Epithelial cell of prostate (primary cell): ENCODE measurements at places on chromosomes 12 and 14.

GRCh38 chr14:100786131-100786530 lies 39.8 kb upstream of the MEG3 start:
- DNase-seq, result no peak

DNA sequence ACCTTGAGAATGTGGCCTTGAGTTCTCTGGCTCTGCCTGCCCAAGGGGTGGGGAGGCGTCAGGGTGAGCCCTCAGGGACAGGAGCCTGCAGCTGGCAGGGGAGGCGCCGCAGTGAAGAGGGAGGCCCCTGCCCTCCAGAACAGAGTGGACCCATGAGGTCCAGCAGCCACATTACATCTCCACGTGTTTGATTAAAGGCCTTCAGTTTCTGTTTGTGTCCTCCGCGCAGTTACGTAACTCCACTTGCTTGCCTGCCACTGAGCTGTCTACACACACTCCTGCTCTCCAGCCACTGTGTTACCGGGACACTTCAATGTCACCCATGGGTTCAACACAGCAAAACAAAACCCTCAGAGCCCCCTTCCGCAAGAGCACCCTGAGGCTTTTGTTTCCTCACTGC lies 70.4 kb downstream of the CHGA start:
- no peak for DNase-seq

- DNase-seq, result no peak
These were observed 17.3 kb upstream of the CKAP4 start for GRCh38 chr12:106265116-106265515.

DNA sequence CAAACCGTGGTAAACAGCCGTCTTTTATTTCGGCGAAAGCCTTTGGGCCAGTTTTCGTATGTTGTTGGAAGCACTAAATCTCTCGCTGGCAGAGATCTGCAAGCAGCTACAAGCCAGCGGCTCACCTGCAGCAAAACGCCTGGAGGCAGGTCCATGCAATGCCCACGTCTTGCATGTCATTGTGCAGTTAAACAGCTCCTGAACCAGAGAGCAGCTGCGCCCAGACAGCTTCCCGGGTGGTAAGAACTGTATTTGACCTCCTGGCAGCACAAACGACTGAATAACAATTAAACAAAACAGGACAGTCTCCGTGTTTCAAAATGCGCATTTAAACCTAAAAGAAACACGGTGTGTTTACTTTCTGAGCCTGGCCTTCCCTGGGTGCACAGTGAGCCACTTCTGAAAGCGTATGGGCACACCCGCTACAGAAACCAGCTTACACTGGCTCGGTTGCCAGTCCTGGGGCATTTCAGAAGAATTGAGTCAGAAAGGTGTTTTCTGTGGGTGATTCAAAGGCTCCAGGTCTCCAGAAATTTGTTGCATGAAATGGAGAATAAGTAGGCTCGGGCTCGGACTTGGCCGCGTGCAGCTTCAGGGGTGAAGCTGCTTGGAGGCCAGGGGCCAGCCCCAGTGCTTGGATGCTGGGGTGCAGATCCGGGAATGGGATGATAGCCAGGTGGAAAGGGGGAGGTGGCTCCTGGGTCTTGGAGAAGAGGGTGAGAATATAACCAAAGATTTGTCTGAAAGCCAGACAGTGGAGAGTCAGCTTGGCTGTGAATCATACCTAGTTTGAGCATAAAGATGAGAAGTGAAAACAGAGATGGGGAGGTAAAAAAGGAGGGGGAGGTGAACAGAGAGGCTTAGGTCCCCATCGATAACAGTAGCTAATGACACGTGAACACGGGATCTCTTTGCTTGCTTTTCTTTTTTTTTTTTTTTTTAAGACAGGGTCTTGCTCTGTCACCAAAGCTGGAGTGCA lies 24.9 kb upstream of the FZD10 start:
- peak; percentile 56 for DNase-seq

- DNase-seq, result no peak
These were observed 20.9 kb downstream of the HIP1R start for GRCh38 chr12:122855928-122856831.

GRCh38 chr14:24329073-24329663 lies 5.7 kb downstream of the ADCY4 start:
- no peak for DNase-seq

GRCh38 chr14:89178800-89179535 lies 238.1 kb downstream of the FOXN3 start:
- DNase-seq, result no peak

GRCh38 chr14:104579507-104579906 lies at the start of gene C14orf180:
Gene C14orf180 (plus strand): TSS chr14:104579764. CDS start chr14:104586431, 6,667 bp downstream.
- DNase-seq, result no peak

DNA sequence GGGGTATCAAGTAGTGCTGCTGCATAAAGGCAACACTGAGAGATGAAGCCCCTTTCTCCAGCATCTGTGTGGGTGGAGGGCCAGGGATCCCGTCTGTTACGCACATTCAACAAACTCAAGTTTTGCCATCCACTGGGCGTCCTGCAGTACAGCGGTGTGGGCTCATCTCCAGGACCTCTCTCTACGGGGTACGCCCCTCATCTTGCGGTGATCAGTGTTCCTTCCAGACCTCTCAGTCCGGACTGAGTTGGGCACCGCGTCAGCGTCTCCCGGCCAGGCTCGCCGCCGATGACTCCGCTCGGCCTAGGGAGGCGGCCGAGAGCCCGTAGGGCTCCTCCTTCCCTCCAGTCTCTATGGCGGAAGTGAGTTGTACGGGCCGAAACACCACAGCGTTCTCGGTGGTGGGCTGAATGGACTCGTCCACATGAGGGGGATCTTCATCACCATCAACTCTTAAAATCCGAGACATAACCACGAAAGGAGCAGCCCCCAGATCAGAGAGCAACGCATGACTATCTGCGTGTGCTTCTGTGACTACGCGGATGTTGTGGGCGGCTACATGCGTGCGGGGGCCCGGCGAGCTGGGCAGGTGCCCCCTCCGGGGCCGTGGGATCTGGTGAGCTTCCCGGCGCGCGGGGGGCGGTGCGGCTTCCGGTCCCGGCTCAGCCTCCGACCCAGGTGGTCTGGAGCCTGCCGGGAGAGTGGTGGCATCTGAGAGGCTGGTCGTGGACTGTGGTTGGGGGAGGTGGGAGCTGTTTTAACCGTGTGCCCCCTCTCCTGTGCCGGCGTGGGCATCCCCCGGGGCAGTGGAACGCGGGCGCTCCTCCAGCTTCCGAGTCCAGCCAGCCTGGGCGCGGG lies at the start of gene ATG101:
Gene ATG101, plus strand, starts transcription at position 652 of the 858 bp plus-strand sequence. CDS start 3,673 bp downstream, outside the sequence.
- peak; percentile 73 for DNase-seq

GRCh38 chr12:8554451-8555195 lies 13.9 kb upstream of the CLEC4E start:
- peak; percentile 31 for DNase-seq

DNA sequence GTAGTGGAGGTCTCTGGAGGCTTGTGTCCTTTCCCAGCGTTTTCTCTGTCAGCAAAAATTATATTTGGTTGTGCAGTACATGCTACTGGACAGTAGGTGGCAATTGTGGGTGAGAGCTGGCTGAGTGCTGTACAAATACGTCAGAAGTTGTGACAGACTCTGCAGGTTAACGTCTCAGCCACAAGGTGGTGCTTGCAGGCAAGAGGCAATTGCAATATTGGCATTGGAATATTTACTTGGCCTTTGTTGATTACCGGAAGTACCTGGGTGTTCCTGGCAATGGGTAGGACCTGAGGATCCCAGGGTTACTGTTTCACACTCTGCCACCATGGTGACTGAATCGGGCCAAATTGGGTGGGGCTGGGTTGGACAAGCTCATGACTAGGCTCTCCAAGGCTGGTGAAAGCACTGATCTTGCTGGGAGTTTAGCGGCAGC lies 333.9 kb upstream of the LMO3 start:
- peak; percentile 64 for DNase-seq

GRCh38 chr12:103698752-103699560 lies 111.9 kb downstream of the STAB2 start:
- no peak for DNase-seq

DNA sequence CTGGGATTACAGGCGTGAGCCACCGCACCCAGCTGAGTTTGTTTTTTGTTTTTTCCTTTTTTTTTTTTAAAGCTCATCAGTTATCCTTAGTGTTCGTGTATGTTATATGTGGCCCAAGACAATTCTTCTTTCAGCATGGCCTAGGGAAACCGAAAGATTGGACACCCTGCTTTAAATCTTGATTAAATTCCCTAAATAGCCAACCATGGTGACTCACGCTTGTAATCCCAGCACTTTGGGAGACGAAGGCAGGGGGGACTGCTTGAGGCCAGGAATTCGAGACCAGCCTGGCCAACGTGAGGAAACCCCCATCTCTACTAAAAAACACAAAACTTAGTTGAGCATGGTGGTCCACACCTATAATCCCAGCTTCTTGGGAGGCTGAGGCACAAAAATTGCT lies 131.1 kb downstream of the MED13L start:
- no peak for DNase-seq

DNA sequence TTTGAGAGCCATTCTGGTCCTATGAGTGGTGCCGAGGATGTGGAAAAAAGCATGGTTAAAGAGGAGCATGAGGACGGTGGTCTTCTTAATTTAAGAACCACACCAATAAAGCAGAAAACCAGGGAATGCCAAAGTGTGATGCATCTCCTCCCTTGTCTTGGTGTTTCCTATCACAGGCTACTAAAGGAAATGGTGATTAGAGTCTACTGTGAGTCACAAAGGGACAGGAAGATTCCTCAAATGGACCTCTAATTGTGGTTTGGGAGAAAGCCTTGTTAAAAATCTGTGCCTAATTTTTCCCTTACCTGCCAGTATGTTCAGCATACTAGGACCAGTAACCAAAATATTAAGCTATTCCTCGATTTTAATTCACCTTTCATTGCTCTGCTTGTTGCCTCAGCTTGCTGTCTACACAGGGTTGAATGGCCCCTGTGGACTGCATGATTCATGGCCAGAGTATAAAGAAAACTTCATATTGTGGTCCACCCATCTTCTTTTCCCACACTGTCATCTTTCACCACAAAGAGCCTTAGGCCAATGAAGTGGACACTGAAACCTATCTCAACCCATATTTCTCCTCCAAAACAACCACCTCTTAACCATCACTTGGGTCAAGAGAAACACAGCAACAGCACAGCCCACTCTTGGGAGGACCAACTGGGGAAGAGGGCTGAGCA lies 38.8 kb downstream of the DIO2 start:
- no peak for DNase-seq

DNA sequence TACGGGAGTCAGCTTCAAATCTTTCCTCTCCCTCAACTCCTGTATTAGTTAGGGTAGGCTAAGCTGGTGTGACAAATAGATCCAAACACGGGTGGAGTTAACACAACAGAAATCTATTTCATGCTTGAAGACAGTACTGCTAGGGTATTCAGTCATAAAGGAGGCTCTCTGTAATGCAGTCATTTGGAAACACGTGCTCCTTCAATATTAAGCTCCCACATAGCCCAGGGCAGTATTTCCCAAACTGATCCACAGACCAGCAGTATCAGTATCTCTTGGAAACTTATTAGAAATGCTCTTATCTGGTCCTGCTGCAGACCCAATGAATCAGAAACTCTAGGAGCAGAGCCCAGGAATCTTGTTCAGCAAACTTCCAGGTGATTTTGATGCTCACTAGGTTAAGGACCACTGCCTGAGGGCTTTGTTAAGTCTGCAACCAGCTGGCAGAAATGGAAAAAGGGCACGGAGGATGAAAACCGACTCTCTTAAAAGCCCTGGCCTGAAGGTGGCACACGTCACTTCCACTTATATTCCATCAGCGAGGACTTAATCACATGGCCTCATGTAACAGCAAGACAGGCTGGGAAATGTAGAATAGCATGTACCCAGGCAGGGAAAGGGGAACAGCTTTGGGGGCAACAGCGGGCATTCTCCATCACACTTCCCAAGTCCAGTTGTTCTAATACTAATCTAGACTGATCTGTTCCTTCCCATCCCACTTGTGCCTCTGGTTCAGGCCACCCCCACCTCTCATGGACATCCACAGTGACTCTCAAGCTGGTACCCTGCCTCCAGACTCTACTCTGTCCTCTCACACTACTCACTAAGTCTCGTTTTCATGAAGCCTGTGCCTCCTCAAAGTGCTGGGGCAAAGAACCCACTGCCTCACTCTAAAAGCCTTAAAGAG lies 38.2 kb upstream of the RIC8B start:
- no peak for DNase-seq

- DNase-seq, result no peak
These were observed 696.0 kb downstream of the C12orf50 start for GRCh38 chr12:87332987-87333726.

DNA sequence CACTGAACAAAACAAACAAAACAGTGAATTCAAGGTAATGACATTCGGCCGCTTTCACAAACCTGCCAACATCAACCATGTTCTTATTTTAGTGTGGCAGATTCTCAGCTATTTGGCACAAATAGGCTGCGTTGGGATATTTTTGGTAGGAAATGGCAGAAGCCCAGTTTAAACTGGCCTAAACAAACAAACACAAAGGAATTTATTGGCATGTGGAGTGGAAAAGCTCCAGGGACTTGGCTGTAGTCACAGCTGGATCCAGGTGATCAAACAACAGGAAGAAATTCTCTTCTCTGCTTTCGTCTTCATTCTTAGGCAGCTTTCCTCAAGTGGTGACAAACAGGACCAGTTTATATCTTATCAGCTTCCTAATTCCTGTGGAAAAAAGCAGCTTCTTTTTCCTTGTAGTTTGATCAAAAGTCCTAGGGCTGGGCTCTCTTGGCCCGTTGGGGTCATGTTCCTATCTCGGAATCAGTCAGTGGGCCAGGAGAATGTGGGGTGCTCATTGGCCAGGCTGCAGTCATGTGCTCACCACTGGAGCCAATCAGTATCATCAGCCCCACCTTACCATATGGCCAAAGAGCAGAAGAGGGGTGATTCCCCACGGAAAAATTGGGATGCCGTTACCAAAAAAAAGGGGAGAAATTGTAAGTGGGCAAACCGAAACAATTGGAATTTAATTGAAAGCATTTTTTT lies 22.6 kb downstream of the C12orf75 start:
- DNase-seq, result no peak

- no peak for DNase-seq
These were observed 41.6 kb downstream of the ITPR2 start for GRCh38 chr12:26791301-26791791.

DNA sequence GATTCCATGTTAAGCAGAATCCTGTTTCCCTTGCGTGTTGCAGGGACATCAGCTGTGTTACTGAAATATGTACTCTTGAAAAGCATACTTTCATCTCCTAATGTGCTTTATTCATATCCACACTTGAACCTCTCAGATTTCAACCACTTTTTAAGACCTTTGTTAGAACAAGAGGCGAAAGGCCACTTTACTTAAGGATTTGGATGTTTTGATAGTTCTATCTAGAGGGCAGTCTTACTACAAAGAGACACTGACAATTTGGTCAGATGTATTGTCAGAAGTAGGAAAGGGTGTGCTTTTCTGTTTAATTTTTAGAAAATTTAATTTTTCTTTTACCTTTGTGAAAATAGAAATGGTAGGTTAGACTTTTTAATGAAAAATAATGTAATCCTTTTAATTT lies 267.9 kb downstream of the TMTC2 start:
- DNase-seq, result no peak

- no peak for DNase-seq
These were observed 6.1 kb downstream of the ATP2B1 start for GRCh38 chr12:89702503-89702902.
